ENCODE measurements at places on chromosomes 1 and 21. TPM values are rescaled to one million over a fixed set of nuclear protein-coding genes. Genes with fewer than 3 reads are reported as not detected.

The BSND gene
- total RNA-seq, result not detected

The CD48 gene
- total RNA-seq, result 162 TPM

The ANKRD65 gene
- total RNA-seq, result 1.5 TPM

The MANEAL gene
- total RNA-seq, result 3.7 TPM

The BTBD19 gene
- total RNA-seq, result 5.8 TPM

The PRKACB gene
- total RNA-seq, result 74.4 TPM

The LCE4A gene
- not detected for total RNA-seq

The NTMT2 gene
- total RNA-seq, result not detected

The TTC34 gene
- 1.8 TPM for total RNA-seq

The LDLRAD1 gene
- total RNA-seq, result not detected

The COL6A1 gene
- 76.5 TPM for total RNA-seq

The AMY1A gene
- not detected for total RNA-seq

The SLFNL1 gene
- total RNA-seq, result 0.27 TPM
